NCI-H2029 (cell line): ENCODE measurements at places on chromosomes 12 and 14.

GRCh38 chr12:120439646-120440247, 1.8 kb downstream of the COX6A1 start:
- DNase-seq = peak; percentile 44

- DNase-seq = no peak
Measured at GRCh38 chr12:130880411-130880885, 8.6 kb downstream of the RAN start.

GRCh38 chr12:6839482-6840201, 1.1 kb upstream of the GNB3 start:
- DNase-seq = no peak

DNA sequence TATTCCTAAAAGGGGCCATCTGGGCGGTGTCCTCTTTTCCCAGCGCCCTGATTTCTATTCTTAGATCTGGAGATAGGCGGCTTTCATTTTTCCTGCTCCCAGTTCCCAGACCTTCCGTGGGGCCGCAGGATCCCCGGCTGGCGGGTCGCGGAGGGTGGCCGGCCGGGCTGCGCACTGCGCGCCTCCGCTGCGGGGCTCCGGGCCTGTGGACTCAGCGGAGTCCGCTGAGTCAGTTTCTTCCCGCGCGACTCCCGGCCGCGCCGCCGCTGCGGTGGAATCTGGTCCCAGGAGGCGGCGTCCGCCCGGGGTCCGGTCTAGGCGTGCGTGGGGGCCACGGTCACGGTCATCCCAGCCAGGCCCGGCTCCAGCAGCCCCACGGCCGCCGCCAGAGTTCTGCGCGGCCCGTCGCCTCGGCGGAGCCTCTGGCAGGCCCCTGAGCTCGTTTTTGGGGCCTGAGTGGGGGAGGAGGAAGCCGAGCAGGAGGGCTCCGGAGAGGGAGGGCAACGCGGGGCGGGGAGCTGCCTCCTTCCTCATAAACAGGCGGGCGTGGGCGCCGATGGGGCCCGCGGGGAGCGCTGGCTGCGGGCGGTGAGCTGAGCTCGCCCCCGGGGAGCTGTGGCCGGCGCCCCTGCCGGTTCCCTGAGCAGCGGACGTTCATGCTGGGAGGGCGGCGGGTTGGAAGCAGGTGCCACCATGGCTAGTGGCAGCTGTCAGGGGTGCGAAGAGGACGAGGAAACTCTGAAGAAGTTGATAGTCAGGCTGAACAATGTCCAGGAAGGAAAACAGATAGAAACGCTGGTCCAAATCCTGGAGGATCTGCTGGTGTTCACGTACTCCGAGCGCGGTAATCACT, at the start of gene LRRK2:
TSS of gene LRRK2 (plus strand) at position 559 of the 853 bp plus-strand sequence. CDS start at position 694, 135 bp downstream.
- DNase-seq = no peak

DNA sequence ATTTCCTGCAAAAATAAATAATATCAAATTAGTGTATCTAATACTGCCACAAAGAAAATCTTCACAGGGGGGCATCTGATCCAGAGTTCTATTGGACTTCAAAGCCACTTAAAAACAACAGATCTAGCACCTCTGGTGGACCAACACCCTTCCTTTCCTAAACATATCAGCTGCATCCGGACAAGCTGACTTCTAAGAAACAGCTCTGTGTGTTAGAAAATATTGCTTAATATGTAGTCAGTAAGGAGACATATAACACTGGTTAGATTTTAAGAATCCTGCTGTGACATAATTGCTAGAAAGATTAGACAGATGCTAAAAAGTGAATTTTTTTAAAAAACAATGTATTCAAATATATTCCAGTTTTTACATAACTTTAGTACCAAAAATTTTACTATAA, 61.1 kb upstream of the PTPRB start:
- no peak for DNase-seq

- DNase-seq = no peak
Measured at GRCh38 chr12:54606556-54606955, 18.1 kb upstream of the PPP1R1A start.

DNA sequence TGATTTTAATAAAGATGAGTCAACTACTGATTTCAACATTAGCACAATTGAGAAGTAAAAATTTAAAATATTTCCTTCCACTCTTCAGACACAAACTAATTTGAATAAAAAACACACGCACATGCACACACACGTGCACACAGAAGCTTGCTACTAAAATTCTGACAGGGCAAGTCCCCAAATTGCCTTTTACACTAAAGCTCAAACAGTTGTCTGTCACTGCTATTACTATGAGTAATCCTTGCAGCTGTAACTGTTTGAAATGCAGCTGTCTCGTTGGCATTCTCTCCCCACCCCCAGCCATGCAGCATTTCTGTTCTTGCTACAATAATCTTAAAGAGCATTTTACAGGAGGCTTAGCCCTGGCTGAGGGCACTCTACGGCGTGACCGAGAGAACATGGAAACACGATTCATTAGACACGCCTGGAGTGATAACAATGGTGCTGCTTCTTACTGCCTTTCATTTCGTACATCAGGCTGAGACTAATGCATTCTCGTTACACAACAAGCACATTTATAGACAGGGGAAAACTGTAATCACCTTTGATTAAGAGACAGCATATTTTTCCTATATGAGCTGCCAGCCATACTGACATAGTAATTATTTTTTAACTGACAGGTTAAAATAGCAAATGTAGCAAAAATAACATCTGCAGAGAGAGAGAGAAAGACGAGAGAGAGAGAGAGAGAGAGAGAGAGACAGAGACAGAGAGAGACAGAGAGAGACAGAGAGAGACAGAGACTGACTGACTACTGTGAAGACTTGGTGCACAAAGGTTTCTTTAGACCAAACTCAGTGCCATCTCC, 153.8 kb downstream of the MED13L start:
- DNase-seq = peak; percentile 76

DNA sequence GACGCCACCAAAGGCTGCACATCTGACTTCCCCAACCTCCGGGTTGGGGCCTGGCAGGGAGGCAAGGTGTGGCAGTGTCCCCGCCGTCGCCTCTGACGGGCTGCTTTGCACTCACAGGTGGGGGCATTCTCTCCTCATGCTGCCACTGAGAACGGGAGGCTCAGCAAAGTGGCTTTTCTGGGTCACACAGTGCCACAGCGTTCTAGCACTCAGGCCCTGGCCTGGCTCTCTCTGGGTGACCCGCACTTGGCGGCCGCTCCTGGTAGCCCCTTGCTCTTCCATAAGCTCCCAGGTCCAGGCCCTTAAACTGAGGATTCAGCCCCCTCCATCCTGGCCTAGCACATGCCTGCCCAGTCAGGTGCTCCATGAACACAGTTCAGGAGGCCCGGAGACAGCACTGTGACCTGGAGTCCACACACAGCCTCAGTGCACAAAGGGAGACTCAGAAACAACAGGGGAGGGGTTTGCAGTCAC, 25.2 kb downstream of the SERPINA1 start:
- no peak for DNase-seq

DNA sequence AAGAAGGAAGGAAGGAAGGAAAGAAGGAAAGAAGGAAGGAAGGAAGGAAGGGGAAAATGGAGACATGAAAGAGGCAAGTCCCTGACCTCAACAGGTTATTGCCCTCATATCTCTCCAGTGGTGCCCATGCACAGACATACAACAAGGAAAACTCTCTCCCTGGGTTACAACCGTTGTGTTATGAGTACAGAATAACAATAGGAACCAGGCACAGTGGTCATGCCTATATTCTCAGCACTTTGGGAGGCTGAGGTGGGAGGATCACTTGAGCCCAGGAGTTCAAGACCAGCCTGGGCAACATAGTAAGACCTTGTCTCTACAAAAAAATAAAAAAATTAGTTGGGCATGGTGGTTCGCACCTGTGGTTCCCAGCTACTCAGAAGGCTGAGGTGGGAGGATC, 139.4 kb upstream of the HMGA2 start:
- no peak for DNase-seq

GRCh38 chr14:61925043-61925442, 162.8 kb downstream of the SNAPC1 start:
- DNase-seq = no peak

DNA sequence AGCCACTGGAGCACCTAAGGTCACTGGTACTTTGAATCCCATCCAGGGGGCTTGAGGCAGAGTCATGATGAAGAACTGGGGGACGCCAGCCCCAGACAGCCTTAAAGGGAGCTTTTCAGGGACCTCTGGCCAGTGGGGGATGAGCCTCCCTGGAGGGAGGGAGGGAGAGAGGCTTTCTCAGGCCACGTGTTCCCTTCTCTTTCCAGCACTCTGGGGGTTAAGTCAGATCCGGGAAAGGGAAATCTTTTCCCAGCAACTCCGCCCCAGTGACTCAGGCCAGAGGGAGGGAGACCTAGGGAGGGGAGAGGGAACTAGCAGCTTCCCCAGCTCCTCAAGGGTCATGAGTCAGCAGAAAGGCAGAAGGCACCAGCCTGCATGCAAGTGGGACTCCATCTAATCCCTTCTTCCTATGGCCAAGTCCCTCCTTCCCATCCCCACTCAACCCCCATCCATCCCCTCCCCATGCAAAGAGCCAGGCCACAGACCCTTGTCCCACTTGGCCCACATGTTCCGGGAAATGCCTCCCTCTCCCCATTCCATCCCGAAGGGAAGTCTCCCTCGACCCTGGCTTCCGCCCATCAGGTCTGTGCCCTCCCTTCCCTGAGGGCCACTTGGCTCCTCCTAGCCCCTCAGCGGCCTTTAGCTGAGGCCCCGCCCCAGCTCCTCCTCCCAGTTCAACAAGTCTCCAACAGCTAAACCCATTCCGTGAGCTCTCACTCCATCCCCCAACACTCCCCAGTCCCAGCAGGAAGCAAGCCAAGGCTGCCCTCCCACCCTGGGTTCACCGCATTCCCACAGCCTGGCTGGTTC, 5.6 kb downstream of the TNFRSF1A start:
- peak; percentile 86 for DNase-seq

DNA sequence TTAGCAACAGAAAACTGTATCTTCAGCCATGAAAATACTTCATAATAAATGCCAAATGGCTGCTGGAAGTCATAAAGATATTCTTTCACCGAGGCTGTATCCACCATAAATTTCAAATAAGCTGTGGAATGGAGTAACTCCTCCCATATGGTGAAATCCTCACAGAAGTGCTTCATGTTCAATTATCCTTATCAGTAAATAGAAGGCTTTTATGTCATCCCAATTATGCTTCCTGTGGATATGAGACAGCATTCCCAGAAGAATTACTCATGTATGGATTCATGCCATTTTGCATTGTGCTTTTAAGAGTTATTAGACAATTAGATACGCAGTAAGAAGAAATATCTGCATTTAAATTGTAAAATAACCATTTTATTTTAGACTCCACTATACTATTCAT, 99.0 kb downstream of the RTN1 start:
- peak; percentile 54 for DNase-seq

- no peak for DNase-seq
Measured at GRCh38 chr12:14710632-14711320, 14.4 kb upstream of the GUCY2C start.

GRCh38 chr14:35331605-35332516, 39.7 kb downstream of the PSMA6 start:
- DNase-seq = peak; percentile 84

- peak; percentile 86 for DNase-seq
Measured at GRCh38 chr14:24839617-24840203, 205.7 kb upstream of the GZMB start.

GRCh38 chr12:104834607-104835006, 123.5 kb downstream of the SLC41A2 start:
- DNase-seq = no peak

- no peak for DNase-seq
Measured at GRCh38 chr14:26863736-26864135, 265.9 kb upstream of the NOVA1 start.

DNA sequence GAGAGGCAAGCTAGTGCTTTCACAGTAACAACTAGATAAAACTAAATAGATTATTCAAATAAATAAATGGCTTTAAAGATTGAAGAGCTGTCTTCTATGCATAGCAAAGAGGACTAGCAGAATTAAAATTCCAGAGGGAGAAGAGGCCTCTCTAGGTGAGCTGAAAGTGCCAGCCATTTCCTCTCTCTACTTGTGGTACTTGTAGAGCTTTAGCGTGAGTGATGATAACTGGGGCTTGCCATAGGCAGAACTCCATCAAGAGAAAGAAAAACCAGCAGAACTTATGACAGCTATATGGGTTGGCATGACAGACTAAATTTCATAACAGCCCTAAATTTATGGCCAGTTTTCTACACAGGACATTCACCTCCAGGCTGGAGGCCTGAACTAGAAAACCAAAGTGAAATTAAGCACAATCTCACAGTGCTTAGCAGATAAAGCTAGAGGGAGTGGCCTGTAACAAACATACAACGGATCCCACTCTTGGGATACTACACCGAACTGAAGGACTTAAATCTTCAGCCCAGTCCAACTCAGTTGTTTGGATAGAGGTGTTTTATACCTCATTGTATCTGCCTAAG, 11.0 kb downstream of the SPTLC2 start:
- no peak for DNase-seq

GRCh38 chr12:110458756-110459155, 8.6 kb upstream of the ARPC3 start:
- DNase-seq = no peak

DNA sequence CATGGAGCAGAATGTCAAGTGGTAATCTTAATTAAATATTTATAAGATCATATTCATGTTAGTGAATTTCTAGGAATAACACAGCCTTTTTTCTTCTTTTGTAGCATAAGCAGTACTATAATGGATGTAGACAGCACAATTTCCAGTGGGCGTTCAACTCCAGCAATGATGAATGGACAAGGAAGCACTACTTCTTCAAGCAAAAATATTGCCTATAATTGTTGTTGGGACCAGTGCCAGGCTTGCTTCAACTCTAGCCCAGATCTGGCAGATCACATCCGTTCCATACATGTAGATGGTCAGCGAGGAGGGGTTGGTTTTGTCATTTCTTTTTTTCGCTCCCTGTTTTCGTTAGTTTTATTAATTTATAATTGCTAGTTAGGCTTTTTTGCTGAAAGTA, 23.1 kb downstream of the AEBP2 start:
- DNase-seq = no peak

- DNase-seq = no peak
Measured at GRCh38 chr14:99840774-99841305, 47.6 kb downstream of the EML1 start.

DNA sequence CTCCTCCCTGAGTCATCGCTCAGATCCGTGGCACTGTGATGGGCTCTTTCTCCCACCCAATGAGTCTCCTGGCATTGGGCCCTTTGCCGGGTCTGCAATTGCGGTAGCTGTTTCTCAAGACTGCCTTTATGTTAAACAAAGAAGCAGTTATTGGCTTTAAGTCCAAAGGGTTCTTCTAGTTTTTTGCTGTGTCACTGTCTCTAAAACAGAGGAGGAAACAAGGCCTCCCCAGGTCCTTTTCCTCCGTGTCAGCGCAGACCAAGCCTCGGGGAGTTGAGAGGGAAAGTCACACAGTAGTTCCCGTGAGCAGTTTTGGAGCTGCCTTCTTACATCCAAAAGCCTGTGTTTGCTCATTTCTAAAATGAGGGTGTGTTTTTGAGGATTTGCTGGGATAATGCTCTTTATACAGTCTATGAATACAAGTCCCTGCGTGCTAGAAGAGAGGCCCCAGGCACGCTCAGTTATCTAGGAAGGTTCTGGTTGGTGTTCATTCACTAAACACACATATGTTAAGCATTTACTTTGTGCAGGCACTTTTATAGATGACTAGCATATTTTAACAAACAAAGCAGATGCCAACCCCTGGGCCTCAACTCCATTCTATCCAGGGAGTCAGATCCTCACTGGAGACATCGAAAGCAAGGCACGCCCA, 126.0 kb upstream of the PZP start:
- DNase-seq = no peak

- no peak for DNase-seq
Measured at GRCh38 chr12:69046920-69047319, 113.9 kb upstream of the CPM start.

- DNase-seq = no peak
Measured at GRCh38 chr14:49908433-49908782, 15.5 kb downstream of the ARF6 start.

GRCh38 chr12:54583726-54584125, 4.7 kb downstream of the PPP1R1A start:
- no peak for DNase-seq

- no peak for DNase-seq
Measured at GRCh38 chr14:33737446-33737845, 213.4 kb downstream of the EGLN3 start.
